Midbrain (tissue), 1 donor: ENCODE measurements at places on chromosomes 11 and 22.

DNA sequence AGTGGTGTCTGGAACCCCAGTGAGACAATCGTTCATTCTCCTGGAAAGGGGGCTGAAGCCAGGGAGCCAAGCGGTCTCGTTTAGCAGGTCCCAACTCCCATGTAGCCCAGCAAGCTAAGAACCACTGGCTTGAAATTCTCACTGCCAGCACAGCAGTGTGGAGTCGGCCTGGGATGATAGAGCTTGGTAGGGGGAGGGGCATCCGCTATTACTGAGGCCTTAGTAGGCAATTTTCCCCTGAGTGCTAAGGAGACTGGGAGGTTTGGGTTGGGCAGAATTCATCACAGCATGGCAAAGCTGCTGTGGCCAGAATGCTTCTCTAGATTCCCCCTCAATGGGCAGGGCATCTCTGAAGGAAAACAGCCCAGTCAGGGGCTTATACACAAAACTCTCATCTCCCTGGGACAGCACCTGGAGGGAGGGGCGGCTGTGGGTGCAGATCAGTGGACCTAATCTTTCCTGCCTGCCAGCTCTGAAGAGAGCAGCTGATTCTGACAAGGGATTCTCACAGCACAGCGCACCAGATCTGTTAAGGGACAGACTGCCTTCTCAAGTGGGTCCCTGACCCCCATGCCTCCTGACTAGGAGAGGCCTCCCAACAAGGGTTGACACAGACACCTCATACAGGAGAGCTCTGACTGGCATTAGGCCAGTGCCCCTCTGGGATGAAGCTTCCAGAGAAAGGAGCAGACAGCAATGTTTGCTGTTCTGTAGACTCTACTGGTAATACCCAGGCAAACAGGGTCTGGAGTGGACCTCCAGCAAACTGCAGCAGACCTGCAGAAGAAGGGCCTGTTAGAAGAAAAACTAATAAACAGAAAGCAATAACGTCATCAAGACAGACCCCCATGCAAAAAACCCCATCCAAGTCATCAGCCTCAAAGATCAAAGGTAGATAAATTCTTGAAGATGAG lies 14.8 kb downstream of the OR52M1 start:
- no peak for DNase-seq

GRCh38 chr11:78635814-78636506 lies 61.3 kb upstream of the NARS2 start:
- no peak for DNase-seq

GRCh38 chr22:42805016-42805997 lies 51.8 kb downstream of the ARFGAP3 start:
- DNase-seq: peak; percentile 50

- peak; percentile 55 for DNase-seq
Observed at GRCh38 chr11:116563028-116563711, 209.6 kb downstream of the BUD13 start.

- peak; percentile 77 for DNase-seq
Observed at GRCh38 chr11:65036931-65037330, 4.1 kb upstream of the SAC3D1 start.

GRCh38 chr11:112086422-112087191 lies at the start of the genes SDHD and TIMM8B:
SDHD (plus strand) TSS chr11:112086873; CDS start chr11:112086908, 35 bp downstream.
TIMM8B (minus strand) TSS chr11:112086756; CDS start chr11:112086723, 33 bp downstream.
- peak; percentile 97 for DNase-seq

DNA sequence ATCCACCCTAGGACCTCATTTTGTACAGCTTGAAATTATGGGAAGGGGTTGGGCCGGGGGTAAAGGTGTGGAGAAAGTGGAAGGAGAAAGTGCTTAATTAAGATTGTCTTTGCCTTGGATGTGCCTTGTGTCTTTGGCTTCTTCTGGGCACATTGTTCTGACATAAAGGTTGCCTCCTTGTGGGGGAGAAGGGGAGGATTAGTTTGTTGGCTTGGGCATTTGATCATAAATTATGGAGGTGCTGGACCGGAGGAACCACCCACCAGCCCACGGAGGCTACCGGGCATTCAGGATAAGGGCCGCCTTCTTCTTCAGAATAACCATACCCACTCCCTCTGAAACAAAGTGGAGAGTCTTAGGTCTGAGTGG lies 1.3 kb downstream of the PAFAH1B2 start:
- no peak for DNase-seq

- DNase-seq: no peak
Observed at GRCh38 chr11:19027829-19028595, 32.5 kb downstream of the MRGPRX2 start.

GRCh38 chr11:14722496-14722895 lies 78.9 kb downstream of the PDE3B start:
- no peak for DNase-seq

DNA sequence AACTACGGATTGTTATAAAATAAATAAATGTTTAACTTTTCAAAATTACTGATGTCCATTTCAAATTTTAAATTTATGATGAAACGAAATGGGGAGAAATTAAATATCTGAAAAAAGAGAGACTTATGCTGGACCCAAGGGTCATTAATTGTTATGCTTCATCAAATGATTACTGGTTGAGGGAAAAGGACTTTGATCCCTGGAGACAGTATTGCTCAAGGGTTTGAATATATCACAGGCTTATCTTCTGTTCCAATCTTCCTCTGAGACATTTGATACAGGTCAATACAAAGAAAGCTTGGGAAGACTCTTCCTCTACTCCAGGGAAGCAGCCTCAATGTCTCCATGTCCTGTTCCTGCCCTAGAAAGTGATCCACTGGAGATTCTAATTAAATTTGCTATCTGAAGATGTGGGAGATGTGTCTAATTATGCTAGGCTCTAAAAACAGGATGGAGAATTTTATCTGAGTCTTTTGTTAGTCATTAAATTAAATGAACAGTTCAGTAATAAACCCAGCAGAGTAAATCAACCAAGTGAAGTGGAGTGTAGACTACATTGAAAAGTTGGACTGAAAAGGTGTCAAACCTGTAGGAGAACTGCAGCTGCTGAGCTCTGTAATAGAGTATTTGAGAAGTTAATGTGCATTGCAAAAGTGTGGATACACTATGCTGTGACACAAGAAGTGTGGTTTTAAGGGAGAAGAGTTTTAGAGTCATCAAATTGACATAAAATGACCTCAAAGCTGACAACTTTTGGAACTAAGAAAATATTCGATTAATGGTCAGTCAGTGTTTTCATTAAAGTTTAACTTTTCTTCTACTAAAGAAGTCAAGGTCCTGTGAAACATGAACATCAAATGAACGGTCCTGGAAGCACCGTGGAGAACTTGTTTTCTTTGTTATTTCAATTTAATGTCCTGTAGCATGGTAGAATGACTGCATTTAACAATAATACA lies 623.7 kb upstream of the CCDC90B start:
- DNase-seq: no peak

DNA sequence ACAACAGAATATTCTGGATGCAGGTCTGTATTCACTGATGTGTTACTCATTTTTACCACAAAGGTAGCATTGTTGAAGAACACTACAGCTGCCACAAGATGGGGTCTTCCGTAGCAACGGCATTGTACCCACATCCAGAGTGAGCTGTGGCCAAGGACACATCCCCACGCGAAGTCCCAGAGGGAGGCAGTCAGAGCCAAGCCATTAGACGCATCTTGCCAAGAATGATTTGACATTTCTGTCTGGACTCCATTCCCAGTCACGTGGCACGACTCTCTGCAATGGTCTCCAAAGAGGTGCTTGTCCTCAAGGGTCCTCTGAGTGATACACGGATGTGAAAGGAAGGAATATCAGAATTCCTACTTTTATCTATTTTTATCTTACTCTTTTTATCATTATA lies 15.5 kb downstream of the OPCML start:
- no peak for DNase-seq

GRCh38 chr11:1230456-1231395 lies 7.9 kb downstream of the MUC5B start:
- no peak for DNase-seq

DNA sequence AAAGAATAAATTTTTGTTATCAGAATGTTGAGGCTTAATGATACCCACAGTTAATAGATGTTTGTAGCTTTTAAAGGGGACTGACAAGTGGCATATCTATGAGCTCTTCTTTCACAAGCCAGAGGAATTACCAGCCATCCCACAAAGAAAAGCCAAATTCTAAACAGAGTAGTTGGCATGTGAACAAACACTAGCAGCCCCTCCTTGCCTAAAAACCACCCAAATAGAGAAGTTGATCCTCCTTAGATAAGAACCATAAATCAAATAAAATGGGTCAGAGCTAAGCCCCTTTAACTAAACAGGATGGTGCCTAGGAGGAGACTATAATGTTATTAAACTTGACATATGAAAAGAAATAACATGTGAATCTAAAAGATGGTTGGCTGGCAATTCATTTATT lies 11.4 kb downstream of the LPXN start:
- no peak for DNase-seq

- DNase-seq: no peak
Observed at GRCh38 chr11:65113839-65114238, 2.2 kb downstream of the TM7SF2 start.

DNA sequence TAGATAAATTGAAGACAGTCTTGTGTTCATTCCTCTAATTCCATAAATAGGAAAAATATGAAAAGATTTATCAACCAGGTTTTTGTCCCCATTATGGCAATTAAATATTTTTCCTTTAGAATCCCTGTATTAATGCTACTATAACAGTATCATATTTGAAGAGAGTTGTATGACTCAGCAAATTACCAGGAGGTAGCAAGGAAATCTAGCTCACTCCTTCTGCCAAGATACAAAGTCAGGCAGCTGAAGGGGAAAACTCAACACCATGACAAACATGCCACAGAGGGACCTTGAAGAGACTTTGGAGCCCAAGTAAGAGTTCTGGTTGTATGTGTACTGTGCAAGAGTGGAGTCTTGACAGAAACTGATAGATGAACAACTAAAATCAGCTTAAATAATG lies 143.3 kb downstream of the GUCY1A2 start:
- DNase-seq: no peak

GRCh38 chr11:6388748-6389147 lies 1.5 kb upstream of the SMPD1 start:
- DNase-seq: no peak

- DNase-seq: peak; percentile 76
Observed at GRCh38 chr11:65315204-65315865, 669 bp downstream of the CDC42EP2 start.

DNA sequence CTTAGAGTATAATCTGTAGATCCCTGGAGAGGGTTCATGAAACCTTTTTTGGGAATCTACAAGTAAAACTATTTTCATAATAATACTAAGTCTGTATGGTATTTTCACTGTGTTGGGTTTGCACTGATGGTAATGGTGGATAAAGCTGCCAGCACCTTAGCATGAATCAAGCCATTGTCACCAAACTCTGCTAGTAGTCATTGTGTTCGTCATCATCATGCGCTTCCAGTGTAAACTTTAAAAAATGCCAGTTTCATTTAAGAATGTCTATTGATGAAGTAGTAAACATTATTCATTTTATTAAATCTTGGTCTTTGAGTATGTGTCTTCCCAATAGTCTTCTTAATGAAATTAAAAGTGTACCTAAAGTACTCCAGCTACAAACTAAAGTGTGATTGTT lies 15.0 kb downstream of the ALKBH3 start:
- DNase-seq: peak; percentile 25

- no peak for DNase-seq
Observed at GRCh38 chr11:68325907-68326220, 13.5 kb downstream of the LRP5 start.

DNA sequence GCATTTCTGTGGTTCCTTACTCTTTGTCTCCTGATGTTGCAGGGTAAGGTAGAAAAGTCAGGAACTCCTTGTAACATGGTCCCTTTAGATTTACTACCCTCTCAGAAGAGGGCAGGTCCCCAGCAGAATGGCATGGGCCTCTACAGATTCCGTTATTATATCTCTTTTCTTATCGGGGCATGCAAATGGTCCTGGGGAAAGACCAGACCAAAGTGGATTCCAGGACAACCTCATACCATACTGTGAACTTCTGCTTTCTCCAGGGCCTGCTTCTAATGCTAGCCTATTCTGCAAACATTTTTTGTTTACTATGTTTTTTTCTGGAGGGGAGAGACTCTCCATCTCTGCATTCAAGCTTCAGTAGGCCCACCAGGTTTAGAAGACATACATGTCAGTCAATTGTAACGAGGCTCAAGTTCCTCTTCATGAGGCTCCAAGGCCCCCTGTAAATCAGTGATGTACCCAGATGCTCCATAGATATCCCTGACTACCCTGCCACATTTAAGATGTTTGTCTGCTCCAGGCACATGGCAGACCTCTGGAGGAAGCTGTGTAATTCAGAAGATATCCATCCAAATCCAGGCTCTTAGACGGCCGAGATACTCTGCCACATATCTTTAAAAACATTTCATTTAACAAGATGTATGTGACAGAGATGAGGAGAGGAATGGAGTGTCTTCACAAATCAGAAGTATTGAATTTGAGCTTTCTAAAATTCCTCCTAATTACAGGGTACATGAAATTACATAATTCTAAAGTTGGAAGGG lies 8.5 kb upstream of the ME3 start:
- DNase-seq: no peak

GRCh38 chr11:76313271-76313670 lies 67.7 kb downstream of the THAP12 start:
- no peak for DNase-seq

DNA sequence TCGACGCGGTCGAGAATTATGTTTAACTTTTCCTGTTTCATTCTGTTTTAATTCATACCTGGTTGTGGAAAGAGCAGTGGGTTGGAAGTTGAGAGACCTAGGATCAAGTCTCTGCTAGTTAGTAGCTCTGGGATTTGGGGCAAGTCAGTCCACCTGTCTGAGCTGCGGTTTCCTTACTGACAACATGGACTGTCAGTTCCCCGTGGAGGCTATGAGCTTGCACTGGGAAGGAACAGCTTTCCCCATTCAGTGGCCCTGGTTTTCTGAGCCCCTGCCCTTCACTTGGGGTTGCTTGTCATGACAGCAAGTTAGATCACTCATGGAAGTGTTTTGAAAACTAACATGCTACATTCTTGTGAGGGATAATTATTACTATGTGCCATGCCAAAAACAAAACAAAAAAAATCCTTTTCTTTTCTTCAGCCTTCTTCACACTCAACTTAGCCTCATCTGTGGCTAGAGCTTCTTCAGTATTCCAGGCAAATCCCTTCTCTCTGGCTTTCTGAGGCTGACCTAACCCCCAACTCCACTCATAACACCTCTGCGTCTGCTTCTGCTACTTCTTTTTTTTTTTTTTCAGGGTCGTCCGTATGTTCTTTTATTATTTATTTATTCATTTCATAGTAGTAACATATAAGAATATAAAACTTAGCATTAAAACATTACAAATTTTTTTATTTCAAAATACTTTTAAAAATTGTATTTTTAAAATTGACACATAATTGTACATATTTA lies 43.0 kb upstream of the ZBED5 start:
- no peak for DNase-seq

GRCh38 chr11:47944632-47945031 lies 35.7 kb upstream of the PTPRJ start:
- DNase-seq: no peak

DNA sequence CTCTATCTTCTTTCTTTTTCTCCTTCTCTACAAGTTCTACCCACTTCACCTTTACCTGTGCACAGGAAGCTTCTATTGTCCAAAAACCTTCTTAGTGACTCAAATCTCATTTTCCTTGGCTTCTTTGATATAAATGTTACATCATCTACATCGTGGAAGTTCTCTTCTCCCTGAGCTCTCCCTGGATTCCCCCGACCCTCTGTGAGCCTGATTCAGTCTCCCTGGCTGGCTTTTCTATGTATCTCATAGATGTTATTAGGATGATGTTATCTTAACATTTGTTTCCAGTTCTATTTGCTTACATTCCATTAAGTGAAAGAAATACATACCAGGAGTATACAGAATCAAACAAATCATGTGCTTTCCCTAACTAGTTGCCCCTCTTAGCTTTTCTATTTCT lies 235.8 kb upstream of the PITPNB start:
- no peak for DNase-seq
